ENCODE measurements at places on chromosomes 2 and 18.

- no peak for DNase-seq
These were observed 1238.4 kb downstream of the LRP1B start for GRCh38 chr2:140892436-140892835.

DNA sequence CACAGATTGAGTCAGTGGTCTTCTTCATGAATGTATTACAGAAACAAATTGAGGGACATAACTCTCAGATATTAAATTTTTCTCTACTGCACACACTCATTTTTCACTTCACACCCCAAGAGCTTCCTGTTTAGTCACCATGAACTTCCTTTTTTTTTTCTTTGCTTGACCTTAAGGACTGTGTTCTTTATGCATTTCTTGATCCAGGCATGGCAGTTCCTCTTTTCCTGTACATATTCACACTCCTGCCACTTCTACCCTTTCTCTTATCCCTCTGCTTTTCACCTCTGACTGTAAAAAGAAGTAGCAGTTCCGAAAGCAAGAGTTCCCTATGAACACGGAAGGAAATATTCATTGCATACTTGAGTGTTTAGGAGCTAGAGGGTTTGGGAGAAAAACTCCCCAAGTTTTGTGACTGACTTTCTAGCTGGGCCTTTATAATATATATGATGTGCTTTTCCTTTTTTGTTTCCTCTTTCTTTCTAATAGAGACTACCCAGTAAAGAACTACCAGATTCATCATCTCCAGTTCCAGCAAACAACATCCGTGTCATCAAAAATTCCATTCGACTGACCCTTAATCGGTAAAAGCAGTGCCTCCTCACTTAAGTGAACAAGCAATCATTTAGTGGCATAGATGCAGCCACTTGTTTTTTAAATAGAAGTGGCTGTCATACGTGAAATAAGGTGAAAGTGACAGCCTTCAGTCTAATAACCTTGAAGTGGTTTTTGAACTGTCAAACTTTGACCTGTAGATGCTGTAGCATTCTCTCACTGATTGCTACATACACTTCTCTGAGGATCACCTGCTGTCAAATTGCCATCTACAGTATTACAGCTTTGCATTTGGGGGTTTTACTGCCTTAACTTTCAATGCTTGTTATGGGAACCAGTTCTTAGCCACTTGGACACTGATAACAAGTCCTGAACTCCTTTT lies 40.8 kb downstream of the PAPOLG start:
- DNase-seq: no peak

GRCh38 chr2:2054363-2054882 lies 276.7 kb downstream of the MYT1L start:
- no peak for DNase-seq

- DNase-seq: no peak
These were observed at the start of gene NLRC4 for GRCh38 chr2:32264422-32265105. NLRC4 (minus strand) TSS chr2:32264886; CDS start chr2:32256775, 8,111 bp downstream.

GRCh38 chr18:63067939-63068338 lies 251.6 kb downstream of the BCL2 start:
- DNase-seq: no peak

- DNase-seq: no peak
These were observed 33.9 kb upstream of the BMP10 start for GRCh38 chr2:68905116-68905515.

GRCh38 chr2:177169810-177170514 lies 42.6 kb upstream of the HNRNPA3 start:
- no peak for DNase-seq

GRCh38 chr2:227816507-227817294 lies 3.1 kb downstream of the CCL20 start:
- no peak for DNase-seq

DNA sequence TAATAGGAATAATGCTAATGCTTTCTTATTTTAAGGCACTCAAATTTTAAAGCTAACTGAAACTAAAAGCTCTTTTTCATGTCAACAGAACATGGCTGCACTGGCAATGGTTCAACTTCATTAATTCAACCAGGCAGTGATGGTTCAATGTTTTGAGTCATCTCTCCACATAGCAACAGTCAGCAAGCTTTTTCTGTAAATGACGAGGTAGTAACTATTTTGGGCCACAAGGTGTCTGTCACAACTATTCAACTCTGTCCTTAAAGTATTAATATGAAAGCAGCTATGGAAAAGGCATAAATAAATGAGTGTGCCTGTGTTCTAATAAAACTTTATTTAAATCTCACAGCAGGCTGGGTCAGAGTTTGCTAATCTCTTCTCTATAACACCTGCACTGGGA lies 1425.6 kb upstream of the PIK3C3 start:
- no peak for DNase-seq

- peak; percentile 58 for DNase-seq
These were observed 1.4 kb upstream of the SLC23A3 start for GRCh38 chr2:219171231-219171651.

- DNase-seq: no peak
These were observed 43.1 kb downstream of the COL4A3 start for GRCh38 chr2:227207573-227207972.

DNA sequence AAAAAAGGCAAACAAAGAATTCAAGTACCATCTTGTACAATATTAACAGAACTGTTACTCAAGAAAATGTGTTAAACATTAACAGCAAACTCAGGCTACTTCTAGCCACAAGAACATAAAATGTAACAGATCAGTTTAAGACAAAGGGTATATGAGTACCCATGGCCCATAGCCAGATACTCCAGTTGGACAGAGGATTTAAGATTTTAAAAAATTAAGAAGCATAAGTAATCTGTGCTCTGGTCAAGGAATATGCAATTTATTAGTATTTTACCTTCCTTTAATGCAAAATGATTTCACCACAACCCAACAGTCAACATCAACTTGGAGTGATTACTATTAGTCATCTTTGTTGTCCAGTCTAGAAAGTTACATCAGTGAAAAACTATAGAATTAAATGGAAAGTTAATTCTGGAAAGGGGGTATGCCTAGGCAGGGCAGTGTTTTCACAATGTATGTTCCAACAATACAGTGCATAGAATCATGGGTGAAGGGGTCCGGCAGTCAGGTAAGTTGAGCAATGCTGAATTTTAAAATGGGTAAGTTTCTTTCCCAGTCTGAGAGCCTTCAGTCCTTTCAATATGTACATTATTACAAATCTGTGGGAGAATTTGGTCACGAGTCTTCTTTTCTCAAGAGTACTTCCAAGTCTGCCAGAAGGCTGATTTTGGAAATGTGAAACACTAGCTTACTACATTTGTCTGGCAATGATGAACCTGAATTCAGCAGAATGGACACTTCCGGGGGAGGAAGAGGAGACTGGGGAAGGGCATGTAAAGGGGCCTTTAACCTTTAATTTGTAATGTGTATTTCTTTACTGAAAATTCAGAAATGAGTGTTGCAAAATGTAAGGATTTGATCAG lies 34.5 kb downstream of the SFT2D3 start:
- DNase-seq: no peak

DNA sequence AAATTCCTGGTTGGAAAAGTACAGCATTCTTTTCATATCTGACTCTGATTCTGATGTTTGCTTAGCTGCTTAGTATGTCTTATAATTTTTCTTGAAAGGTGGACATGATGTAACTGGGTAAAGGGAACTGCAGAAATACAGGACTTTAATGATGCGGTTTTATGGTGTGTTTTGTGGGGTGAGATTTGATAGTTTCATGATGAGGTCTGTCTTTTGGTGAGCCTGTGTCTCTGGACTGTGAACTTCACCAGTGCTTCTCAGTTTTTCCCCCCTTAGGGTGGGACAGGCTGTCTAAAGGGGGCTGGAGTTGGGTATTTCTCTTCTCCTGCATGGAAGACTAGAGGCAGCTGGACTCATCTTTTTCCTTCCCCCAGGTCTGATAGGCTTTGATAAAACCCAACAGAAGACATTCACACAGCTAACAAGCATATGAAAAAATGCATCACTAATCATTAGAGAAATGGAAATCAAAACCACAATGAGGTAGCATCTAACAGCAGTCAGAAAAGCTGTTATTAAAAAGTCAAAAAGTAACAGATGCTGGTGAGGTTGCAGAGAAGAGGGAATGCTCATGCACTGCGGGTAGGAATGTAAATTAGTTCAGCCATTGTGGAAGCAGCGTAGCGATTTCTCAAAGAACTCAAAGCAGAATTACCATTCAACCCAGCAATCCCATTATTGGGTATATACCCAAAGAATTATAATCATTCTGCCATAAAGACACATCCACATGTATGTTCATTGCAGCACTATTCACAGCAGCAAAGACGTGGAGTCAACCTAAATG lies 77.6 kb downstream of the EPC2 start:
- DNase-seq: no peak

GRCh38 chr2:75595541-75596395 lies 35.0 kb upstream of the EVA1A start:
- no peak for DNase-seq

DNA sequence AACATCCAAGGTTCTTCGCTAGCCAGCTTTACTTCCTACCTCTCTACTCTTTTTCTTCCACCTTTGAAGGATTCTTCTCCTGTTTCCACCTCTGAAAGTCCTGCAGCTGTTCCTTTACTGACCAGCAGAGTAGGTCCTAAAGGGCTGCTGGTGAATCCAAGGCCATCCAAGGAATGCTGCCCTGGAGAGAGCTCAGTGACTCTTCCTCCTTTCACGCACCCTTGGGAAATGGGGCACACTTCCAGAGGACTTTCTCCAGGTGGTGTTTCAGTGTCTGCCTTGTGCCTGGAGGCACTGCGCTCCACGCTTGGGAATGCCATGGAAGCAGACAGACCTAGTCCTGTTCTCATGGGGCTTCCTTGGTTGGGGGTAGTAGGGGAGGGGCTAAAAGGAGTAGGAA lies 45.4 kb downstream of the SLC16A14 start:
- DNase-seq: no peak

- no peak for DNase-seq
These were observed 83.3 kb downstream of the ZCCHC2 start for GRCh38 chr18:62606106-62606505.

DNA sequence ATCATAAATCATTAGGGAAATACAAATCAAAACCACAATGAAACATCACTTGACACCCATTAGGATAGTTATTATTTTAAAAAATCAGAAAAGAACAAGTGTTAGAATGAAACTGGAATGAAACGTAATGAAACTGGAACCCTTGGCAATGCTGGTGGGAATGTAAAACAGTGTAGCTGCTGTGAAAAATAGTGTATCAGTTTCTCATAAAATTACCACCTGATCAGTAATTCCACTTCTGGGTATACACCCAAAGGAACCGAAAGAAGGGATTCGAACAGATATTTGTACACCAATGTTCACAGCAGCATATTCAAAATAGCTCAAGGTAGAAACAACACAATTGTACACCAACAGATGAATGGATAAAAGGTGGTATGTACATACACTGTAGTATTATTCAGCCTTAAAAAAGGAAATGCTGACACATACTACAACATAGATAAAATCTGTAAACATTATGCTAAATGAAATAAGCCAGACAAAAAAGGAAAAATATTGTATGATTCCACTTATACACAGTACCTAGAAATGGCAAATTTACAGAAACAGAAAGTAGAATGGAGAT lies 27.0 kb downstream of the ROCK1 start:
- no peak for DNase-seq

DNA sequence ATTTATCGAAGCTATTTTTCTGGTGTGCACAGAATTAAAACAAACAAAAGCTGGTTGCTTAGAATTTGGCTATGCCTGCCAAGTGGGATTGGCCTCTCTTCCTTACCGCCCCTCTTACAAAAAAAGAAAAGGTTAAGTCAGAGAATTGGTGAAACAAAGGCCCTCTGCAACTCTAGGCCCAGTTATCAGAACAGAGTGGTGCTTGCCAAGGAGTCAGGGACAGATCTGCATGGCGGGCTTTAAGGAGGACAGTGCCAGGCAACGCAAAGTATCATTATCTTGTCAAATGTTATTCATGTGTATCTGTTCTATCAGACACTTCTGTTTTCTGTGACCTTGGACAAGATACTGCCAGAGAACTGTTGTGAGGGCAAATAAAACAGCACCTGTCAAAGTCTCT lies 78.3 kb downstream of the TGIF1 start:
- no peak for DNase-seq

- DNase-seq: no peak
These were observed 11.0 kb downstream of the SLC4A3 start for GRCh38 chr2:219638217-219638947.

- no peak for DNase-seq
These were observed 28.2 kb downstream of the GREB1 start for GRCh38 chr2:11562011-11562410.

- no peak for DNase-seq
These were observed 549.6 kb downstream of the FBXO15 start for GRCh38 chr18:73597832-73598615.

- no peak for DNase-seq
These were observed 1.8 kb upstream of the FAM124B start for GRCh38 chr2:224403657-224404056.

GRCh38 chr2:2156881-2157280 lies 174.2 kb downstream of the MYT1L start:
- DNase-seq: no peak

- DNase-seq: no peak
These were observed 14.2 kb downstream of the PIKFYVE start for GRCh38 chr2:208280234-208280633.

- no peak for DNase-seq
These were observed 8.3 kb downstream of the GYPC start for GRCh38 chr2:126664234-126664633.

- no peak for DNase-seq
These were observed 1136.0 kb downstream of the SUCLG1 start for GRCh38 chr2:83323038-83323437.

DNA sequence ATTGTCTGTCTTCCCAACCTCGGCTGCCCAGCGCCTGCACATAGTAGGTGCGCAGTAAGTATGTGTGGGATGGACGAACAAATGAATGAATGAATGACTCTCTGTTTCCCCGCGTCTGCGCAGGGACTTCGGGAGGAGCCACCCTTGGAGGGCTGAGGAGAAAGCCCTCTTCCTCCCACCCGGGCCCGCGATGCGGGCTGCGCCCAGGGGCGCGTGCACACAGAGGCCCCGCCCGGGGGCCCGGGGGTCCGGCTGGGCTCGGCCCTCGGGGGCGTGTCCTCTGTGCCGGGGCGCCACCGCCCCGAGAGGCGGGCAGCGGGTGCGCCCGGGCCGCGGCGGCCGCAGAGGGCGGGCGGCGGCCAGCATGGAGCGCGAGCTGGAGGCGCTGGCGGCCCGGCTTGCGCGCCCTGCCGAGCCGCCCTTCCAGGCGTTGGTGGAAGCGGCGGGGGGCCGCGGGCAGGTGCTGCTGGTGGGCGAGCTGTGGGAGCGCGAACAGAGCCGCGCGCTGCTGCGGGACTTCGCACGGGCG lies at the start of gene C2orf72:
Gene C2orf72, plus strand, starts transcription at position 322 of the 529 bp plus-strand sequence. Its CDS starts 43 bp downstream, at position 365.
- DNase-seq: no peak

DNA sequence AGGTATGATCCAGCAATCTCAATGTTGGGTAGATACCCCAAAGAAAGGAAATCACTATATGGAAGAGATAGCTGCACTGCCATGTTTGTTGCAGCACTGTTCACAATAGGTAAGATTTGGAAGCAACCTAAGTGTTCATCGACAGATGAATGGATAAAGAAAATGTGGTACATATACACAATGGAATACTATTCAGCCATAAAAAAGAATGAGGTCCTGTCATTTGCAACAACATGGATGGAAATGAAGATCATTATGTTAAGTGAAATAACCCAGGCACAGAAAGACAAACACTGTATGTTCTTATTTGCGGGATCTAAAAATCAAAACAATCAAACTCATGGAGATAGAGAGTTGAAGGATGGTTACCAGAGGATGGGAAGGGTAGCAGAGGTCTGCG lies 372.4 kb upstream of the SPRED2 start:
- no peak for DNase-seq

- DNase-seq: no peak
These were observed 50.5 kb upstream of the FHOD3 start for GRCh38 chr18:36247036-36247435.

- no peak for DNase-seq
These were observed 34.0 kb upstream of the RNF138 start for GRCh38 chr18:32057624-32058165.

All from activated naive CD4-positive, alpha-beta T cell treated with anti-CD3 and anti-CD28 coated beads, Interleukin-2, amount 50 U/mL, for 72 hours (primary cell).